Right ventricle myocardium inferior (tissue), 1 donor: ENCODE measurements at places on chromosomes 4 and X. TPM values are rescaled to one million over a fixed set of nuclear protein-coding genes. Genes with fewer than 3 reads are reported as not detected.

DNA sequence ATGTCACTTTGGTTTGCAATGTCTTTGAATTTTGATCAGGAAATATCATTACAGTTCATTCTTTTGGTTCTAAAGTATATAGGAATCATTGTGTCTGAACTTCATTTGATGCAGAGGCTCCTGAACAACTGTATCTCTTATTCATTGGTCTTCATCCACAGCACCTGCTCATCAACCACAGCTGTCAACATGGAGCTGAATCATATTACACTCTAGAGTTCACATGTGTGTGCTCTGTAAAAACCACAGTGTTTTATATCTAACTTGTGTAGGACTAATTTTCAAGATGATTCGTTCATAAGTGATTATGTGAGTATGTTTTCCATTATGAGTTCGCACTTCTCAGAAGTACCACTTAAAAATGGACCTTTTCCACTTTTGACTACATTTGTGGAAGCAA, 643.3 kb upstream of the FAM241A start:
- no peak for DNase-seq

DNA sequence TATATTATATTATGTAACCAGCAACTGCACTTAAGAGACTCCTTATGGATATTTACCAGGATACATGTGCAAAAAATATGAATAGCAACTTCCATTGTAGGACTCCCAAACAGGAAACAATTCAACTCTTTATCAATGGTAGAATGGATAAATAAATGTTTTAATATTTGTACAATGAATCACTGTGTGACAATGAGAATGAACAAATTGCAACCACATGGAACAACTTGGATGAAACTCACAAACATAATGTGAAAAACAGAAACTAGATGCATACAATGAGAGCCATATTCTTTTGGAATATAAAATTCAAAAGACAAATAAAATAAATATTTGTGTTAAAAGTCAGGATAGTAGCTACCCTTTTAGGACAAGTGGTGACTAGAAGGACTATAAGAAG, 1015.7 kb downstream of the TECRL start:
- no peak for DNase-seq

DNA sequence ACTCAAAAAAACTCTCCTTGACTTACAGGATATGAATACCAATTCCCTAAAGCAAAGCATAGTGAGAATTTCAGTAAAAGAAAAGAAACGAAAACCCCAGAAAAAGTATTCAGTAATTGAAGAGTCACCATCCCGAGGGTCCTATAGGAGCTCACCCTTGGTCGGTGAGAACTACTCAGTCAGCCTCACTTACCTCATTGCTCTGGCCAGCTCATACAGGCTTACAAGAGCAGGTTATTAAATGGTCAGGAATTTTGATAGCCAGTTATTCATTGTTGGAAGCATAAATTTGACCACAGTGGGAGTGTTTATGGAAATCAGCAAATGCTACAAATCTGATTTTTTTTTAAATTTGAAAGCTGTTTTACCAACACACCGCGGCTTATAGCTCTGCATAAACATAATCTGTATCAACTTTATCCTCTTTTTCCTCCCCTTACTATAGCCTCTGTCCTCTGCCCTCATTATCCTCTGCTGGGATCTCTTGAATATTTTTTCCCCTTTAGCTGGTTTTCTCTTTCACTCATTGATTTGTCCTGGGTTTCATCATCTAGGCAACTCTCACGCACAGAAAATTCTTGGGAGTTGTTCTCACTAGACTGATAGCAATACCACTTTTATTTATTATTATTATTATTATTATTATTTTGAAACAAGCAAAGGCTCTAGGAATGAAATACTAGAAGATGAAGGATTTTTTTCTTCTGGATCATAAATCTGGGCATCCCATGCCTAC, 11.0 kb upstream of the CXCL2 start:
- no peak for DNase-seq

- no peak for DNase-seq
These were observed 239.6 kb downstream of the PARM1 start for GRCh38 chr4:75172551-75172950.

The ARHGAP6 gene
- 3.8 TPM for total RNA-seq

DNA sequence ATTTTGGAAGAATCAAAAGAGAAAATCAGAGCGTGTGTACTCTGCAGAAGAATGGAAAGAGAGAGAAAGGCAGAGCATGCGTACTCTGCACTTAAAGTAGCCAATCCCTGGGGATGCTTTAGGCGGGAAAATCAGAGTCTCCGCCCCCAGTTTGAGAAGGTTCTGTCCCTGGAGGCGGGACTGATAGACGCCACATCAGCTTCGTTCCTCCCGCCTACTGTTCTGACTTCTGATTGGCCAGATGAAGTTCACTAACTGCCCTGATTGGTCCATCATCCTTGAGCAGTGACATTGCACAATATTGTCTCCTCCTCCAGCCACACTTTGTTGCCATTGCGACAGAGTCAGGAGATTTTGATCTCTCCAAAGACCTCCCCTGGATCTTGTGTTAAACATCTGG, 23.8 kb downstream of the SSX1 start:
- no peak for DNase-seq

The SLC10A4 gene
- not detected for total RNA-seq

The REPS2 gene
- total RNA-seq: 10.1 TPM

DNA sequence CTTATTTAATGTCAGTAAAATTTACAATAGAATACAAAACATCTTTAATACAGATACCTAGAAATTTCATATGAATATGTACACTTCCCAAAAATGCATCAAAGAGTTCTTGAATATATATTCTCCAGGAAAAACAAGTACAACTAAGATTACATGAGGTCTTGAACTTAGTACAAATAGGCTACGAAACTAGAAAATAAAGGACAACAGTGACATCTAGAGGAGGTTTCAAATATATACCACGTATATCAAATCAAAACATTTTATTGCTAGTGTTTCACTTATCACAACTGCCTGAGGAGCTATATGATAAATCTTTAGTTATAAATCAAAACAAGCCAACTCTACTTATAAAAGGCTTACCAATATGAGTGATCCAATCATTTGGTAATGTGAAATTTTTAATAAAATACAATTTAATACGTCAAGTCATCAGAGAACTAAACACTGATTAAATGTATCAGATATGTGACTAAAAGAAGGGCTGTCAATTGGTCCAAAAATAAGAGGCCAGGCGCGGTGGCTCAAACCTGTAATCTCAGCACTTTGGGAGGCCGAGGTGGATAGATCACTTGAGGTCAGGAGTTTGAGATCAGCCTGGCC, 36.6 kb downstream of the ANAPC10 start:
- DNase-seq: no peak

- DNase-seq: peak; percentile 37
These were observed 56.6 kb downstream of the ABLIM2 start for GRCh38 chr4:8102076-8102355.
